ENCODE measurements at places on chromosomes 7 and 10.

DNA sequence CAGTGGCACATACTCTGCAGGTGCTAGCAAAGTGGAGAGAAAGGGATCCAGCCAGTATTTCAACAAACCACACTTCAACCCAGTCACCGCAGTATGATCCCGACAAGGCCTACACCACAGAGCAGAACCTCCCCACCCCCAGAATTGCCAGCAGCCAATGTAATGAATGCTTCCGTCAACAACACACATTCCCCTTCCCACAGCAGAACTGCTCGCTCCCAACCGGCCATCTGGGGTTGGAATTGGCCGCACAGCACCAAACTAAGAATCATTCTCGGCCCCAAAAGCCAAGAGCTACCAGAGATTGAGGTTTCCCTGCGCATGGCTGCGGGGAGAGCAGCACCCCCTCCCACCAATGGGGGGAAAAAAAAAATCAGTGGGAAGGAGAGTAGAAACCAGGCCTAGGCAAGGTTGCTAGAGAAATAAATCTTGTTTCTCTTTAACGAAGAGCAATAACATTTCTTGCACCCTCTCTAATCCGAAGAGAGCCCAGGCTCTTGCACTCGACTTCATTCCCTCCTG is 1.1 kb downstream of the WASL start:
- peak; percentile 55 for DNase-seq

DNA sequence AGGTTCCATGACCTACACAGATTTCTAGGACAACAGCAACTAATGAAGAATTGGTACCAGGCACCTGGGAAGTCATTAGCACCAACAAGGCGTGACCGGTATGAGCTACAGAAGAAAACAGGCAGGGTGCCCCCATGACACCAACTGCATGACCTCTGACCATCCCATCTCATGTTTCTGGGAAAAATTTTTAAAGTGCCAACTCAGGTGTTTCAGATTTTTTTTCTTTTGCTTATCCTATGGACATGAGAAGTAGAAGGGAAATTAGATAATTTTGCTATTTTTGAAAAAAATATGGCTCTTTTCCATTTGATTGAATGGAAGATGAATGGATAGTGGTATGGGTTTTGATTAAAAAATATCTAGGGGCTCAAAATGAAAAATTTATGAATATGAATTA is 154.8 kb downstream of the NRCAM start:
- DNase-seq: no peak

GRCh38 chr7:35549781-35550180 is 145.2 kb downstream of the HERPUD2 start:
- no peak for DNase-seq

DNA sequence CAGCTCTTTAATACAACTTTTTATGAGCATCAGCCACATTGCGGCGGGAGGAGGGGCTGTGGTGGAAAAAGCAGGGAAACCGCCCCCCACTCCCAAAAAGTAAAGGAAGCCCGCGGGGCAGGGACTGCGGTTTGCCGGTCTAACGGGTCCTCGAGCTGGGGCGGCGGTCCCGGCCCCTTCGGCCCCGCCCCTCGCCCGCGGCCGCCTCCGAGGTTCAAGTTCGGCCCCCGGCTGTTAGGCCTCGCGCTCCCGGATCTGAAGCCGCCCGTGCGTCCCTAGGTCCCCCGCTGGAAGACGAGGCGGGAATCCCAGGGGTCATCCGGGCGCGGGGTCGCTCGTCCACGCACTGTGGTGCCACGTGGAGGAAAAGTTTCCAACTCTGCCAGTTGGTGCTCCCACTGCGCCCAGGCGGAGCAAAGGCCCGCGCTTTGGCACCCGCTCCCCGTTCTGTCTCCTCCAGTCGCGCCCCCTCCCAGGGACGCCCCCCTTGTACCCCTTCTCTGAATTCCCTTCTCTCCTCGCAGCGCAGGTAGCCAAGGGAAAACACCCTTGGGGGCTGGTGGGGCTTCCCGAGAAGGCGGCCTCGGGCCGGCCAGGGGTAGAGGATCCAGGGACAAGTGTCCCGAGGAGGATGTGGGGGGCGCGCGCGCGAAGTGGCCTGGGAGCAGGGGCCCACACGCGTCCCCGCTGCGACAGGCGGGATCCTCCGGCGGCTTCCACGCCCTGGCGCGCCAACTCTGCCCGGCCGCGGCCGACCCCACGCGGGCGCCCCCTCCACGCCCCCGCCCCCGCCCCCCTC is 798 bp upstream of the AUTS2 start:
- DNase-seq: no peak

GRCh38 chr7:127361736-127362135 is 30.8 kb downstream of the ZNF800 start:
- no peak for DNase-seq

GRCh38 chr10:34121781-34122622 is 693.1 kb downstream of the PARD3 start:
- no peak for DNase-seq

DNA sequence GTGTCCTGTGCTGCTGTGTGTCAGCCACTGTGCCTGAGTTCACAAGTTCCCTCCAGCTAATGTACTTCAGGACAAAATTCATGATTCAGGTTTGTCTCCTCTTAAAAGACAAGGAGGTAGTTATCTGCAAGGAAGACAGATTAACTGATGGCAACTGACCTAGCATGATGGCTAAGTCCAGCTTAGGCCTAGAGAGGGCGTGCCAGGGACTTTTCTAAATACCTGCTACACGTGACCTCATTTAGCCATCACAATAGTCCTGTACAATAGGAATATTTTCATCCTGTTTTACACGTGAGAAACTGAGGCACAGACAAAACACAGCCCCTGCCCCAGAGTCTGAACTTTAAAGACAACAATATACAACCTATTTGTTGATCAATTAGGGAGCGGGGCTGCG is 275.7 kb downstream of the XPNPEP1 start:
- no peak for DNase-seq

DNA sequence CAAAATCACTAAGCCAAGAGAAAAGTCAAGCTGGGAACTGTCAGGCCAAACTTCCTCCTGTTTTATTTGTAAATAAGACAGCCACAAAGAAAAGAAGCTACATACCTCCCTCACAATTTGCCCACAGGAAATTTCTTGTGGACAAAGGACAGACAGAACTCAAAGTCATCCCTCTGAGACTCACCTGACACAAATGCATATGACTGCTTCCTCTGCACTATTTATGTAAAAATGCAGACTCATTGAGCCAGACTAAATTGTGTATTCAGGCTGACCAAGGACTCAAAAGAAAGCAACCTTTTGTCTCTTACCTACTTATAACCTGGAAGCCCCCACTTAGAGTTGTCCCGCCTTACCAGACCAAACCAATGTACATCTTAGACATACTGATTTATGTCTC is 11.8 kb downstream of the TOMM7 start:
- DNase-seq: no peak

GRCh38 chr10:121155742-121156474 is 304.7 kb downstream of the WDR11 start:
- DNase-seq: no peak

DNA sequence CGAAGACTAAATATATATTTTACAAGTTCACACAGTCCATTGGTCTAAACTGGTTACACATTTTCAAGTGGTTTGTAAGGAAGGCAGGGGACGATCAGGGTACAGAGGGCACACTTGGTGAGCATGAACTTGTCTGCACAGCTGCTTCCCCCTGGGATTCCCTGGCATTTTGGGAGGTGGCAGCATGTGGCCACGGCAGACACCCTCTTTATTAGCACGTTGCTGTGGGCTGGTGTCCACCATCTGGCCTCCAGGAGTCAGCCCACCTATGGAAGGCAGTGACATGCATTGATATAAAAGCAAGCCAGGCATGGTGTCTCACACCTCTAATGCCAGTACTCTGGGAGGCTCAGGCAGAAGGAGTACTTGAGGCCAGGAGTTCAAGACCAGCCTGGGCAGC is 350.2 kb downstream of the TYW1 start:
- no peak for DNase-seq

GRCh38 chr10:14806318-14806717 is 31.5 kb downstream of the CDNF start:
- DNase-seq: no peak

- DNase-seq: no peak
Measured at GRCh38 chr7:154914996-154915380, 87.9 kb downstream of the PAXIP1 start.

- DNase-seq: no peak
Measured at GRCh38 chr10:76197293-76197692, 765.9 kb downstream of the LRMDA start.

DNA sequence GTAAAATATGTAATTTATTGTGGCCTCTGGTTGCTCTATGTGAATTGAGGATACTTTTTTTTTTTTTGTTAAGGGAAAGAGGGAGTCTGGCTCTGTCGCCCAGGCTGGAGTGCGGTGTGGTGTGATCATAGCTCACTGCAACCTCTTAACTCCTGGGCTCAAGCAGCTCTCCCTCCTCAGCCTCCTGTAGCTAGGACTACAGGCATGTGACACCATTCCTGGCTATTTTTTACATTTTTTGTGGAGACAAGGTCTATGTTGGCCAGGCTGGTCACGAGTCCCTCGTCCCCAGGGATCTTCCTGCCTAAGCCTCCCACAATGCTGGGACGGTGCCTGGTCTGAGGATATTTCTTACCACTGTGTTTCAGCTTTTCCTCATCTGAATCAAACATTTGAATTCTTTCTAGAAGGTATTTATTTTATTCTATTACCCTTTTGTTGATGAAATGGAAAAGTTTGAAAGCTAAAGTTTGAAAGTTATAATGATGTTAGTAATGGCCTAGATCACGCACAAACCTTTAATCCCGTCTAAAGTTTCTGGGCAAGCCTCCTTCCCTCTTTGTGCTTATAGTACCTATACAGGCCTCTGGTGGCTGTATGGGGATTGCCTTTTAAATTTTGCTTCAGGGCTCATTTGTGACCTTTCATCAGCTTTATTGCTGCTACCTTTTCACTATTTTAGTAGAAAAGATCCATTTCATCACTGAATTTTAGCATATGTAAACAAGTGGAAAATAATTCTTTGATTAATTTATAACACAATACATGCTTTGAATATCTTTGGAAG is 2.0 kb downstream of the IFRD1 start:
- no peak for DNase-seq

GRCh38 chr7:20776214-20776911 is 10.3 kb downstream of the SP8 start:
- DNase-seq: no peak

GRCh38 chr10:102024799-102025198 is 31.2 kb downstream of the ARMH3 start:
- no peak for DNase-seq

- no peak for DNase-seq
Measured at GRCh38 chr7:48040944-48041652, 5.8 kb downstream of the C7orf57 start.

DNA sequence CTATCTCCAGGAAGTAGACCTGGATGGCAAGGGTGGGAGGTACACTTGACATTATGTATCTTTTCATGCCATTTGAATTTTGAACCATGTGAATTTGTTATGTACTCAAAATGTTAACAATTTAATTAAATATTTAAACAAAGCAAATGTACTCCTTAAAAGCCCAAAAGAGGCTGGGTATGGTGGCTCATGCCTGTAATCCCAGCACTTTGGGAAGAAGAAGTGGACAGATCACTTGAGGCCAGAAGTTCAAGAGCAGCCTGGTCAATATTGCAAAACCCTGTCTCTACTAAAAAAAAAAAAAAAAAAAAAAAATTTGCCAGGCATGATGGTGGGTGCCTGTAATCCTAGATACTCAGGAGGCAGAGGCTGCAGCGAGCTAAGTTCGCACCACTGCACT is 136.9 kb upstream of the ASAH2 start:
- DNase-seq: no peak

GRCh38 chr7:99040104-99040958 is 103.6 kb downstream of the SMURF1 start:
- DNase-seq: peak; percentile 67

DNA sequence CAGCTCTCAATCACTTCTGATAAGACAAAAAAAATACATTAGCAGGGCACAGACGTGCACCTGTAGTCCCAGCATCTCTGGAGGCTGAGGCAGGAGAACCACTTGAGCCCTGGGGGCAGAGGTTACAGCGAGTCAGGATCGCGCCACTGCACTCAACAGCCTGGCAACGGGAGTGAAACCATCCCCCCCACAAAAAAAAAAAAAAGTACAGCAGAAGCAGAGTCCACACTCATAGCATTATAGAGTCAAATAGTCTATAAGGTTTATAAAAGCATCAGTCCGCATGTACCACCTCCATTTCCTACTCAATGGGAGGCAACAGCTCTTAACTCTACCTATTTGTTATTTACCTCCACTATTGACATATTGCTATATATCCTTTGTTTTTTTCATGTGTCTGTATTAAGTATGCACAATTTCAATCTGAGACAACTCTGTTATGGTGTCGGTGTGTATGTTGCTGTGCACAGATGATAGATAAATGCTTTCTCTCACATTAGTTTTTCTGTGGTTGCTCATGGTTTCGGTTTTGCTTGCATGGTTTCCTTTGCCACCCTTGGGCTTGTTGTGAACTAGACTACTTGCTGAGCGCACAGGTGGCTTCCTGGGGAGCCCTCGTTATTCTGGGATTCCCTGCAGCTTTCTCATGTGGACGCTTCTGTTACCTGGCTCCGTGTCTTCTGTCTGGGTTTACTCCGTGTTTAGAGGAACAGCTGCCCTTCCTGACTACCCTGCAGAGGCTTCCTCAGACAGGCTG is 40.4 kb downstream of the PROSER2 start:
- peak; percentile 60 for DNase-seq

DNA sequence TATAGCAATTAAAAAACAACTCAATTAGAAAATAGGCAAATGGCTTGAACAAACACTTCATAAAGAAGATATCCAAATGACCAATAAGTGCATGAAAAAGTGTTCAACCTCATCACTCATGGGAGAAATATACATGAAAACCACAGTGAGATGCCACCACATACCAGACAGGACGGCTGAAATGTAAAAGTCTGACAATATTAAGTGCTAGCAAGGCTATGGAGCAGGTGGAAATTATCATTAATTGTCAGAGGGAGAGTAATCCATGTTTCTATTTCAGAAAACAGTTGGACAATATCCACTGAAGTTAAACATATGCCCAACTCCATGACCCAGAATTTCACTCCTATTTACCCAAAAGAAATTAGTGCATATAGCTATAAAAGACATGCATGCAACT is 42.6 kb upstream of the GRID1 start:
- no peak for DNase-seq

DNA sequence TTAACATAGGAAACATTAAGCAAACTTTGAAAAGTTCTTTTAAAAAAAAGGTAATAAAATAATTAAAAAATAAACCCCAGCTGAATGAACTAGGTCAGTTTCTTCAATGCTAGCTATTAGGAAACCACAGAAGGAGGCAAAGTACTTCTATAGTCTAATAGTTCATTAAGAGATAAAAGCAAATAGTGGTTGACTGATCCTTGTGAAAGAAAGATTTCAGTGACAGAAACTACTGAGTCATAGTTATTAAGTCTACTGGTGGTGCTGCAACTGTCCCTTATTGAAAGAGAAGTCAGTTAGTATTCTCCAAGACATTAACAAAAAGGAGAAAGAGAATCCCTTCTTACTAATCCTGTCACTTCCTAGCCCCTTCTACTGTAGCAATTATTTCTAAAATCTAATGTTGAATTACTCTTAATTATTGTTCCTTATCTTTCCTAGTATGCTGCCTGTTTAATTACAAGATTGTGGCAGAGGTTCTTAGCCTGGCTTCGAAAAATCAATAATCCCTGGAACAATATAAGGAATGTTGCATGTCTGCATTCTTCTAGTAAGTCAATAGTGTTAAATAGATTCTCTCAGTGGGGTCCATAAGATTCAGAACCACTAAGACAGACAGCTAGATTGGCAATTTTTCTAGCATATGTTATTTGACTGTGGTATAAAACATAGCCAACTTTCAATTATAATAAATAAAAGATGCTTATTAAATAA is 18.2 kb downstream of the TCTN3 start:
- DNase-seq: no peak
